ENCODE measurements at places on chromosomes 5 and 9. TPM values are rescaled to one million over a fixed set of nuclear protein-coding genes. Genes with fewer than 3 reads are reported as not detected.

GRCh38 chr9:72355153-72355552 is 9.9 kb downstream of the ZFAND5 start:
- no peak for DNase-seq

GRCh38 chr5:177189416-177189815 is 55.8 kb downstream of the NSD1 start:
- no peak for DNase-seq

DNA sequence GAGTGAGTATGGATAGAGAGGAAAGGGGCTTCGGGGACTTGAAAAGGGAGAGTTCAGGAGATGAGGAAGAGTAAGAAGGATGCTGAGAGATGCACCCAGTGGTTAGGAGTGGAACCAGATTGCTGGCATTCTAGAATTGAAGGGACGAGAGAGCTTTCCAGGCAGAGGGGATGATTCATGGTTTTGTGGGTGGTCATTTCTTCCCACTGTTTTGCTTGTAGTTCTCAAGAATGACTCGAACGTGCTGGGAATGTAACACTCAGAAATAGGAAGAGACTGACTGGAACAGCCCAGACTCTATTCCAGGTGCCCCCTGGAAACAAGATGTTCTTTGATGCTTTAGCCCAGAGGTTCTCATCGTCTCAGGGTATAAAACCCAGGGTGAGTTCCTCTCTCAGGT is 294.2 kb downstream of the ICE1 start:
- no peak for DNase-seq

GRCh38 chr9:94909250-94909894 is 182.9 kb downstream of the AOPEP start:
- DNase-seq: no peak

- DNase-seq: no peak
Observed at GRCh38 chr5:105849701-105850100, 1821.0 kb downstream of the EFNA5 start.

DNA sequence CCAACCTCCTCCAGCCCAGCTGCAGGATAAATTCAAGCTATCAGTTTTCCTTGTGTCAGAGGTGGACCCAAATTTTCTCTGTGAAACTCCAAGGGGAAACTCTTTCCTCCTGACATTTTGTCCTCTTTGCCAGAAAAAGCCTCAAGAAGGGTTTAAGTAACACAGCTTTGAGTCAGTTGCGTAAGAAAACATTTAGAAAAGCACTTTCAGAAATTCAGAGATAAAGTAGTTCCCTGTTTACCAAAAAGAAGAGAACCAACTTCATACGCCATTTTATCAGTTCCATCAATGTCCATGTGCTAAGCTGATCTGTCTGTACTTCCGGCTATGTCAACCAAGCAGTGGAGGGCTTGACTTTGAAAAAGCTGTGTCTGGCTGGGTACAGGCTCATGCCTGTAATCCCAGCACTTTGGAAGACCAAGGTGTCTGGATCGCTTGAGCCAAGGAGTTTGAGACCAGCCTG is 19.9 kb upstream of the SUSD1 start:
- no peak for DNase-seq

DNA sequence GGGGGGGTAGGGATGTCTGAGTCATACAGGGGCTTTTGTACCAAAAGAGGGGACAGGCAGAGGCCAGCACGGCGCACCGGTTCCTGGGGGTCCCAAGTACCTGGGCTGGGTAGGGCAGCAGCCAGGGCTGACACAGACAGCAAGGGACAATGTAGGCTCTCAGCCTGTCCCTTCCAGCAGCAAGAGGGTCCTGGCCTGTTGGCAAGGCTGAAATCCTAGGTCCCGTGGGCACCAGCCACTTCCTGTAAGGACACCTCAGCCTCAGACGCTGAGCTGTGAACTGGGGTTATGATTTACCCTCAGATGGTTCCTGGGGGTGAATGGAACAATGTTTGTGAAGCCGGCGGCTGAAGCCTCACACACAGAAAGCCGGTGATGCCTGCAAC is 41.3 kb downstream of the NACC2 start:
- no peak for DNase-seq

GRCh38 chr5:41509399-41510175 is 814 bp downstream of the PLCXD3 start:
- DNase-seq: no peak

DNA sequence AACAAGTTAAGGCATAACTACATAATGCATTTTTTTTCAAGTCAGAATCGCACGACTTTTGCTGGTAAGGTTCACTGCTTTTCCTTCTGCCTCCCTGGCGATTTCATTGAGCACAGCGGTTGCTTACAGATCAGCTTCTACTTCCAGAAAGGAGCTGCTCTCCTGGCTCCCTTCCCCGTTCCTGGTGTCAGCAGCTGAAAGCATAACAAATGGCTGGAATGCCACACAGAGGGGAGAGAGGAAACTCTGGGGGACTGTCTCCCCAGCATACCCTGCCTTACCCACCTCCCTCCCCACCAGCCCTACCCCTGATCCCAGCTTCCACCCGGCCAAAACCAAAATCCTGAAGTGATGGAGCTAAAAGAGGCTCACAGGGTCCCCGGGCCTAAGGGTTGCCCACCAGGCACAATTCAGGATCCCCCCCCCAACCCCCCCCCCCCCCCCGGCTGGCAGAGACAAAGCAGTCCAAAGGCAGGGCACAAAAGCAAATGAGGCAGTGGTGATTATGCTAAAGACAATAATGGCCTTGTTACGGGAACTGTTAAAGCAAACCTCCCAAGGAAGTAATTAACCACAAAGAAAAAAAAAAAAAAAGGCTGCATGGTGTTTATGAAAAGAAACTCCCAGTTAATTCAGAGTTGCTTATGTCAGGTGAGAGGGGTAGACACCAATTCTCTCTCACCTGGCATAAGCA is 126.1 kb upstream of the WWC1 start:
- DNase-seq: no peak

GRCh38 chr9:32625320-32625719 is 10.1 kb downstream of the TAF1L start:
- no peak for DNase-seq

DNA sequence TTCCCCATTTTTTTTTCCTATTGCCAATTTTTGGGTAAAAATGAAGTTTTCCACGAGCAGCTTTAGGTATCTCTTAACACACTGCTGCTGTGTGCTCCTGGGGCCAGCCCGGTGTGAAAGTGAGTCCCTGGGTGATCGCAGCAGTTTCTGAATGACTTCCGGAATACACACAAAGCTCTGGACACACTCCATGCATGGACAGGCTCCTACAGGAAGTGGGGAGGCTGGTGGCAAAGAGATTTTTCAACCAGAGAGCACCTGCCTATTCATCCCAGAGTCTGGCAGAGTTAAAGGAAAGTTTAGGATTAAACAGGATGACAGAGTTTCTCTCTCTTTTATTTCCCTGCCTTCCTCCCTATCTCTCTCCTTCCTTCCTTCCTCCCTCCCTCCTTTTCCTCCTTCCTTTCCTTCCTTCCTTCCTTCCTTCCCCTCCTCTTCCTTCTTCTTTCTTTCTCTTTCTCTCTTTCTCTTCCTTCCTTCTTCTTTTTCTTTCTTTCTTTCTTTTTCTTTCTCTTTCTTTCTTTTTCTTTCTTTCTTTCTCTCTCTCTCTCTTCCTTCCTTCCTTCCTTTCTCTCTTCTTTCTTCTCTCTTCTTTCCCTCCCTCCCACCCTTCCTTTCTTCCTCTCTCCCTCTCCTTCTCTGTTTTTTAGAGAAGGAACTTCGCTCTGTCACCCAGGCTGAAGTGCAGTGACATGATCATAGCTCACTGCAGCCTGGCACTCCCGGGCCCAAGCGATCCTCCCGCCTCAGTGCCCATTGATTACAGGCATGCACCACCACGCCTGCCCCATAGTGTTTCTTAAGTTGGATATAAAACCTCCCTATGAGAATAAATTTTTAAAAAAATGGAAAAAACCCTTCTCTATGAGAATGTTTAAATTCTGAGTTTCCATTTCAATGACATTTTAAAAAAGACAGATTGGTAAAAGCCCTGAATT is 38.7 kb upstream of the UBTD2 start:
- no peak for DNase-seq

GRCh38 chr9:134623258-134624066 is 18.1 kb upstream of the COL5A1 start:
- no peak for DNase-seq

DNA sequence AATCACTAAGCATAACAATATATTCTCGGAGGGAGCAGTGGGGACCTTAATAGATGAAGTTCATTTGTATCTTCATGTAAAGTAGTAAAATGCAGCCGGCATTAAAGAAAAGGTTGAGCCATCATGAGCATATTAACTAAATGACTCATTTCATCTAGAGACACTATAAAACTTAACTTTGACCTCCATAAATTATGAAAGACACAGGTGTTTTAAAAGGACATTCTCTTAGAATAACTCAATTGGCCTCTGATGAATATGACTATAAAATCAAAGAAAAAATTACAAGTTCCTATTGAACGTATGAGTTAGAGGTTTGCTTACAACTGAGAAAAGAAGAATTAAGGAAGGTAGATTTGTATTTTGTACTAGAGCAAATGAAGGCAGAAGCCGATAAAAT is 220.3 kb downstream of the SEMA5A start:
- DNase-seq: no peak

The CDH12 gene
- 44.5 TPM for total RNA-seq

The KCNN2 gene
- 3.9 TPM for total RNA-seq

The IFNA8 gene
- not detected for total RNA-seq

The TMC1 gene
- not detected for total RNA-seq

The RAB3C gene
- total RNA-seq: 5.2 TPM
